ENCODE measurements at places on chromosomes 1 and 21.

- DNase-seq, result no peak
Observed at GRCh38 chr1:191348328-191348727, 809.9 kb upstream of the RGS18 start.

DNA sequence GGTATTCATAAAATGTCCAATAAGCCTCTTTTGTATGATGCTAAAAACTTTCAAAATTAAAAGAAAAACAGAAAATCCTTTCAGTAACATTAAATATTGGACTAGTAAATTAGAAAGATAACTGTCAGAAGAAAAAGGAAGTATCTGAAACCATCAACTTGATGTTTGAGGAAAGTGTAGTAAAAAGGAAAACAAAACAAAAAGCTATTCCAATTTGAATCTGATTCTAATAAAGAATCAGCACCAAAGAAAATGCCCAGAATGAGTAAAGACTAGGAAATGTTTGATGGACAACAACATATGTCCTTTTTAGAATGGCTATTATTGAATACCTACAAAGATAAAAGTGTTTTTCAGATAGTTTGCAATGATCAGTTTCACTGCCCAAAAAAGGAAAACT is 79.9 kb upstream of the RBM34 start:
- DNase-seq, result no peak

DNA sequence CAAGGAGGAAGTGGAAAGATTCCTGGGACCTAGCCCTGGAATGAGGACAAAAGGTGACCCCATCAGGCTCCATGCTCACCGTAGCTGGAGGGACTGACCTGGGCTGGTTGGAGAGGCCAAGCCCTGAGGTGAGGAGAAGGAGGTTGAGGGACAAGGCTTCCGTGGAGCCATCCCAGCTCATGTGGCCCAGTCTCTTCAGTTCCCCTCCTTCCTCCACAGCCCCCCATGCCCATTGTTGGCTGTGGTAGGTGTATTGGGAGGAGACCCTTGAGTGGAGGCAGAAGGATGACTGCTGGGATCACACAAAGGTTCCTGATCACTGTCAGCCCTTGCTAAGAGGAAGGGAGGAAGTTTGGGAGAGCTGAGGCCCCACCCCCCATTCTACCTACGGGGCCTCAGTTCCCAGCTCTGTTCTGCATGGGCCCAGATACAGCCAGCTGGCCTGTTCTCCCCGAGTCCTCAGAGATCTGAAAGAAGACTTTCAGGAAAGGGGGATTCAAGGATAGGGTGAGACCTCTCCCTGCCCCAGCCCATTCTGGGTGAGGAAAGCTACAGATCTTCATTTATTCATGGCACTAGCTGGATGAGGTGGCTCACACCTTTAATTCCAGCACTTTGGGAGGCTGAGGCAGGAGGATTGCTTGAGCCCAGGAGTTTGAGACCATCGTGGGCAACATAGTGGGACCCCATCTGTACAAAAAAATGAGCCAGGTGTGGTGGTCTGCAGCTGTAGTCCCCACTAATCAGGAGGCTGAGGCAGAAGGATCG is 17.3 kb downstream of the RHBG start:
- no peak for DNase-seq

DNA sequence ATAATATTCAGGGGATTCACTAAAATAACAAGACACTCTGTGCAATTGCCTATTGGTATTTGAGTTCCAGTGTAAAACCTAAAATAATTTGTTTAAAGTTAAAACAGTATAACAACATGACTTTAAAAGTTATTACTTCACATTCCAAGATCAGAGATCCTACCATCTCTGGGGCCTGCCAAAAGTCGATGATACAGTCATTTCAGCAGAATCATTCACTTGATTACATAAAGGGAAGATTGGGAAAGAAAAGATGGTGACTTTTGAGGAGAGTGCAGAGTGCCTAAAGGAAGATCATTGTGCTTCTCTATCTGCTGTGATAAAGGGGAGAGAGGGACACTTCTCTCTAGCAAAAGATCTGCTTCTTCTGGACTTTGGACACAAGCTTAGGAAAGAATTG is 784.4 kb upstream of the ADGRL4 start:
- no peak for DNase-seq

- peak; percentile 8 for DNase-seq
Observed at GRCh38 chr1:243483071-243483771, 227.4 kb downstream of the SDCCAG8 start.

DNA sequence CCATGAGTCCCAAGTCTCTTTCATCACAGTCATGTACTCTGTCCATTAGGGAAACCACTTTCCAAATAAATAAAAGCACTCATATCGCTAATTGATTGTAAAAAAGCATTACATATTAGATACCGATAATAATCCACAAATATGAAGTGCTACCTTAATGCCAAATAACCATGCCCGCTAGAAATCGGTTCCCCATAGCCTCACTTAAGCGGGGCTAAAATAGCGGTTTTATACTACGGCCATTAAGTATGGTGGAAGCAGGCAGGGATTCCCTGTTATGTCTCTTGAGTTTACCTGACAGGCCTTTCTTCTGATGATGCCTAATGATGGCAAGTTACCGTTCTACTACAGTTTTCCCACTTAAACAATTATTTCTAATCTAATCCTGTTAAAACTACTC is 3.9 kb downstream of the ELK4 start:
- DNase-seq, result no peak
